ENCODE measurements at places on chromosomes 12 and 14.

DNA sequence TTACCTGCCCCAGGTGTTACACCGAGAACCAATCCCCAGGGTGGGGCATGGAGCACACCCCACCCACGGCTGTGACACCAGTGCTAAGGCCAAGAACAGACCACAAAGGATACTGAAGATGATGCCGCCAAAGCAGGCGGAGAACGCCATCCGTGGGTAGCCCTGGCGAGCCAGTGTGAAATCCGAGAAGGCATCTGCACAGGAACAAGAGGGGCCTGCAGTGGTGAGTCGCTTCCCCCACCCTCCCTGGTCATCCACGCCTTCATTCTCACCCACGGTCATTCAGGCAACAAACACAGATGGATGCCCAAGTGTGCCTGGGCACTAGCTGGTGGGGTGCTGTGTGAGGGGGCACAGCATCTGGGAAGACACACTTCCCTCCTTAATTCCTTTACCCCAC lies 28.5 kb downstream of the SLC8B1 start:
- no peak for DNase-seq

- no peak for DNase-seq
These were observed 67.0 kb upstream of the BEGAIN start for GRCh38 chr14:100654025-100654813.

DNA sequence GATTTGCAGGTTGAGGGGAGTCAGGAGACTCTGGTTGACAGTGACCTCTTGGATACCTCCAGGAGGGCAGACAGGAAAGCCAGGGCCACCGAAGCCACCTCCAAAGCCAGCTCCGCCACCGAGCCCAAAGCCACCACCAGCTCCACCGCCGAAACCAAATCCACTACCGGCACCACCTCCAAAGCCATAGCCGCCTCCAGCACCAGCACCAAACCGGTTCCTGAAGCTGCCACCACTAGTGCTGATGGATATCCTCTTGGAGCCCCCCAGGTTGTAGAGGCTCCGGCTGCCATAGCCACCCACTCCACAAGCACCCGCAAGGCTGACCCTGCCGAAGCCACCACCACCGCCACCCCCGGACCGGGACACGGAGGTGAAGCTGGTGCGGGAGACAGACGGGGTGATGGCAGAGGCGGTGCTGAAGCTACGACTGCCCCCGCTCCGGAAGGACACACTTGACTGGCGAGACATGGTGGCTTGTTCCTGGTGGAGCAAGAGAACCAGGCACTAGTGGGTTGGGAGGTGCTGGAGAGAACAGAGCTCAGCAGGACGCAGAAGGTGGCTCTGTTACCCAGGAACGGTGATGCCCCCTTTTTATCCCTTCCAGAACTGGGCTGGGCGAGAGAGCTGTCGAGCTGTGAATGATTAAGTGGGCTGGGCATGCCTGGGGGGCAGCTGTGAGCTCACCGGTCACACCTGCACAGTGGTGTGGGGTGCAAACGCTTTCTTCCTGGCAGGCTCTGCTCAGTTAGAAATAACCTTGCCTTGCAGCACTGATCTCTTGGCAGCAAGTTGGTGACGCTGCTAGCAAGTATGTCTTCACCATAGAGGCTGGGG lies at the start of gene KRT5:
Gene KRT5 (minus strand): TSS at position 569 of the 837 bp plus-strand sequence. CDS start 98 bp downstream, at position 471.
- DNase-seq = no peak

GRCh38 chr14:36408388-36408787 lies 88.0 kb upstream of the MBIP start:
- DNase-seq = no peak

GRCh38 chr14:104573930-104574329 lies 5.6 kb upstream of the C14orf180 start:
- no peak for DNase-seq

DNA sequence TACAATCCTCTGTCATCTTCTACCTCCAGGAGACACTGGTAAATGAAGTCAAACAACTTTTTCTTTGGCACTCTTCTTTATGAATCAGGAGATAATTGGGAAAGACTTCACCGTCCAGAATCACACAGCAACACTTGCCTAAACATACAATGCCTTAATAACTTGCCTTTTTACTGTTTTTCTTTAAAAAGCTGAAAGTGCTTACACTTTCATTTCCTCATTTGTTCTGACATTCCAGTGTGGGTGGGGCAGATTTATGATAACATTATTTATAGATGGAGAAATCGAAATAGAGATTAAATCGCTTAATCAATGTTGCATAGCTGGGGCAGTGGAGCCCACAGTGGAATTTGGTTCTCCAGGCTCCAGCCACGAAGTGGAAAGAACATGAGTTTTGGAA lies 2.8 kb upstream of the FRS2 start:
- DNase-seq = no peak

DNA sequence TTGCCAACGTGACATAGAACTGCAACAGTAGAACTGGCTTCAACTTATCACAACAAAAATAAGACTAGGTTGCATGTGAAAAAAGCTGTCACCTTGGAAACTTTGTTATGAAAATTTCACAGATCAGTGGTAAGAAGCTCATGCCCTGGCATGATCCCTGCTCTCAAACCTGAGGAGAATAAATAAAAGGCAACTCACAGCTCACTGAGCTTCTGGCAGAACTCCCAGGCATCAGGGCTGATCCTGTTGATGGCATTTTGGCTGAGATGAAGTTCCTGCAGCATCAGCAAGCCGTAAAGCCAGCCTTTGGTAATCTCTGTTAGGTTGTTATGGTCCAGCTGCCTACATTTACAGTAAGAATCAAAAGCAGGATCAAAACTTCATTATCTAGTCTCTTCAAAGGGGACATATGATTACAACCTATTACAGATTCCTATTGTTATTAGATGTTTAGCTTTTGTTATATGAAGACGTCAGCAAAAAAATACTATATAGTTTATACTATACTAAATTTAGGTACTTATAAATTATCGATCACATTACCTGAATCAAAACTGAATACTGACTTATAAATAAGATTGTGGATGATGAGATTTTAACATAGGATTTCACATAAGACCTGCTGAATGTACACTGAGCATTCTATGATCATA lies 32.0 kb downstream of the LRIG3 start:
- no peak for DNase-seq

GRCh38 chr12:12885096-12885792 lies 6.1 kb upstream of the GPRC5A start:
- peak; percentile 47 for DNase-seq

GRCh38 chr14:77375164-77375950 lies 1.5 kb downstream of the TMED8 start:
- DNase-seq = no peak

GRCh38 chr14:91925727-91926121 lies 21.8 kb downstream of the FBLN5 start:
- DNase-seq = no peak

- no peak for DNase-seq
These were observed 29.0 kb downstream of the PTPRB start for GRCh38 chr12:70608184-70608583.

DNA sequence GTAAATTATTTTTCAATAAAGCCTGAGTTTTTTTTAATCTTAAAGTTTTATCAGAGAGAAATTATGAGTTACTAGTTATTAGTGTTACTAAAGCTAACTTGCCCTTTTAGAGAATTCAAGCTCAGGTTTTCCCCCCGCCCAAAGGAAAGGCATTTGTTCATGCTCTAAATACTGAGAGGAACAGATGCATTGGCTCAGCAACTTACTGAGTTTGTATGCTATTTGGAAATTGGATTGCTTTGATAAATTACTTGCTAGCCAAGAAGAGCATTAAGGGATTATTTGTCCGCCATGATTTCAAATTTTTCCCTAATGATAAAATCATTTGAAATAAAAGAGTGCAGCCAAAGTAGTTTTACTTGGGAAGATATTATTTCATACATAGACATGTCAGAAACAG lies 149.4 kb downstream of the METTL25 start:
- DNase-seq = no peak

DNA sequence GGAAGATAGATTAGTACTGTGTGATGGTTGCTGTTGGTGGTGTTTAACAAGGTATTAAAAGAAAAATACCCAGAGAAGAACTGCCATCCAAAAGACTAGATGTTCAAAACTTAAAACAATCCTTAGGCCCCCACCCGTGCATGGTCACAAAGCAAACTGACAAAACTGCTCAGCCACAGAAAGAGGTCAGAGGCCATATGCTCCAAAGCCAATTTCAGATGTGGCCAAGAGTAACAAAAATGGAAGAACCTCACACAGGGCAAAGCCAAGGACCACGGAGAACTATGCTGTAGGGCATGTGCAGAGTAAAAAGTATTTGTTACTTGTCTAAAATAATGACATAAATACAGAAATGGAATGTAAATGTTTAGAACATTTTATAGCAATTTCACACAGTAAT lies 5.3 kb downstream of the TXNDC16 start:
- DNase-seq = no peak

- no peak for DNase-seq
These were observed 99.4 kb upstream of the PARP11 start for GRCh38 chr12:3972576-3972975.

DNA sequence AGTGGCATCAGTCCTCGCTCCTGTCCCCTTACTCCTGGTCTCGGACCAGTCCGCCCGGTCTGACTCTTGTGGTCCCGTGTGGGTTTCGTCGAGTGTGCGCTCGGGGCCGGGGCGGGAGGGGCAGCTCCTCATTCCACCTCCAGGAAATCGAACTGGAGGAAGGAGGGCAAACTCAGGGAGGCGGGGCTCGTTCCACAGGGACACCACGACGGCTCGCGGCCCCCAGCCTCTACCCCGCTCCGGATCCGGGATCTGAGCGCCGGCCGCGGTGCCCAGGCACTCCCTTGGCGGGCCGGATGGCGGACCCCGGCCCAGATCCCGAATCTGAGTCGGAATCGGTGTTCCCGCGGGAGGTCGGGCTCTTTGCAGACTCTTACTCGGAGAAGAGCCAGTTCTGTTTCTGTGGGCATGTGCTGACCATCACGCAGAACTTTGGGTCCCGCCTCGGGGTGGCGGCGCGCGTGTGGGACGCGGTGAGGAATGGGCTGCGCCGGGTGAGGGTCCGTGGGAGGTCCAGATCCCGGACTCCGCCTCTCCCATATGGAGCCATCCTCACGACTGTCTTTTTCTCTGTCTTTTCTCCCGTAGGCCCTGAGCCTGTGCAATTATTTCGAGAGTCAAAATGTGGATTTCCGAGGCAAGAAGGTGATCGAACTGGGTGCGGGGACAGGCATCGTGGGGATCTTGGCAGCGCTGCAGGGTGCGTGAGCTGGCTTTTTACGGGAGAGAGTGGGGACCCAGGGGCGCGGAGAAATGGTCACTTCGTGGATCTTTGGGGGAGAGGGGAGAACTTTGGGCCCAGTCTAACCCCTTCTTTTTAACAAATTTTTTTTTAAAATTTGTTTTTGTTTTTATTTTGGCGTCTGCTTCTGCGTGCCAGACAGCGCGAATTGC lies at the start of gene EEF1AKMT3:
Gene EEF1AKMT3 (plus strand): TSS at position 186 of the 894 bp plus-strand sequence. CDS start 111 bp downstream, at position 297.
- DNase-seq = peak; percentile 85

GRCh38 chr12:12019881-12020280 lies 50.9 kb upstream of the BCL2L14 start:
- DNase-seq = no peak

GRCh38 chr12:17809206-17809605 lies 280.8 kb downstream of the RERGL start:
- DNase-seq = no peak

- DNase-seq = no peak
These were observed 15.1 kb upstream of the DUSP16 start for GRCh38 chr12:12577786-12578185.

- no peak for DNase-seq
These were observed 6.5 kb downstream of the CLMN start for GRCh38 chr14:95313190-95313589.

- DNase-seq = no peak
These were observed 193.5 kb upstream of the CNOT2 start for GRCh38 chr12:70049596-70050360.

DNA sequence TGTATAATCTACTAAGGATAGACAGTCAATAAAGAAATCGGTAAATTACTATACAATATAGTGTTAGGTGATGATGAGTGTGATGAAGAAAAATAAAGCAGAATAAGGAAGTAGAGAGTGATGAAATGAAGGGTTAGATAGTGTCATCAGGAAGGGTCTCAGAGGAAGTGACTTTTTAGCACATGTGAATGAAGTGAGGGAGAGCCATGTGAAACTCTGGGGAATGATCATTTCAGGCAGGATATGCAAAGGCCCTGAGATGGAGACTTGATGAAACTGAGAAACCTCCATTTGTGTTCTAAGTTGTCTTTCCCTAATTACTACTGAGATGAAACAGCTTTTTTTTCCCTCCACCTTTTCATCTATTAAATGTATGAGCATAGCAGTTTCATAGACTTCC lies 19.4 kb upstream of the GNPTAB start:
- no peak for DNase-seq

DNA sequence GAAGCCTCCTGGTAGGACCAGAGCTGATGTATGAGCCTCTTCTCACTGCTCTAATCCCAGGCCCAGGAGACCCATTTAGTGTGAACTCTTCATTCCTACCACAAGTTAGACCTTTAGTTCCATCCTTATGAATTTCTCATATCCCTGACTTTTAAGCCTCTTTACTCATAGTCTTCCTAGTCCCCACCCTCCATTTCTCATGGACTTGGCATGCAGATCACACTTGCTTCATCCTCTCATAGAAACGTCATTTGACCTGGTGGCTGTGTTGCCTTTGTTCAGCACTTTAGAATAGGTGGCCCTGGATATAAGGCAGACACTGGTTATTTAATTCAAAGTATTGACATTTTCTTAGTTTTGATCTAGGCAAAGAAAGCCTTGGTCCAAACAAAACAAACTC lies 99.5 kb downstream of the SLC16A7 start:
- no peak for DNase-seq

GRCh38 chr14:94592457-94592856 lies 11.2 kb downstream of the SERPINA5 start:
- no peak for DNase-seq

DNA sequence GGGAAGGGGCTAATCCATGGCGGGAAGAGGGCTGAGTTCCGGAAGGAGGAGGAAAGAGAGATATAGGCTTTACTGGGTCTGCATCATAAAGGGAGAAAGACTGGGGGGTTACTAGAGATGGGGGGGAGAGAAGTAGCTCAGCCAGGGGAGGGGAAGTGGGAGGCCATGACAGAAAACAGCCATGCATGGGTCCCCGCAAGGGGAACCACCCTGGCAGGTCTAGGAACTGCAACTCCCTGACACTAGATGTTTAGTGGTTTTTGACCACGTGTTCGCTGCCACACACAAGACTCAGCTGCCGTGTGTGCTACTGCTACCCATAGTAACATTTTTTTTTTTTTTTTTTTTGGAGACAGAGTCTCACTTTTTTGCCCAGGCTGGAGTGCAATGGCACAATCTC lies 145.0 kb downstream of the RIMBP2 start:
- DNase-seq = no peak

- no peak for DNase-seq
These were observed 75.3 kb downstream of the CCDC91 start for GRCh38 chr12:28265435-28266042.

DNA sequence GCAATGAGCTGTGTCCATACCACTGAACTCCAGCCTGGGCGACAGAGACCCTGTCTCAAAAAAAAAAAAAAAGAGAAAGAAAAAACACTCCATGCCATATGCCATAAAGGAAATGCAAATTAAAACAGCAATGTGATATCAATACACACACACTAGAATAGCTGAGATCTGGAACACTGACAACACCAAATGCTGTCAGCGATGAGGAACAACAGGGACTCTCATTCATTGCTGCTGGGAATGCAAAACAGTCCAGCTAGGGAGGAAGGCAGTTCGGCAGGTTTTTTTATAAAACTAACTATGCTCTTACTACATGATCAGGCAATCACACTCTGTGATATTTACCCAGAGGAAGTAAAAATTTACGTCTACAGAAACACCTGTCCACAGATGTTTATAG lies 3.4 kb upstream of the ABCB9 start:
- DNase-seq = no peak

Data from right kidney (tissue), 9 donors.